ENCODE measurements at places on chromosomes 4 and X.

DNA sequence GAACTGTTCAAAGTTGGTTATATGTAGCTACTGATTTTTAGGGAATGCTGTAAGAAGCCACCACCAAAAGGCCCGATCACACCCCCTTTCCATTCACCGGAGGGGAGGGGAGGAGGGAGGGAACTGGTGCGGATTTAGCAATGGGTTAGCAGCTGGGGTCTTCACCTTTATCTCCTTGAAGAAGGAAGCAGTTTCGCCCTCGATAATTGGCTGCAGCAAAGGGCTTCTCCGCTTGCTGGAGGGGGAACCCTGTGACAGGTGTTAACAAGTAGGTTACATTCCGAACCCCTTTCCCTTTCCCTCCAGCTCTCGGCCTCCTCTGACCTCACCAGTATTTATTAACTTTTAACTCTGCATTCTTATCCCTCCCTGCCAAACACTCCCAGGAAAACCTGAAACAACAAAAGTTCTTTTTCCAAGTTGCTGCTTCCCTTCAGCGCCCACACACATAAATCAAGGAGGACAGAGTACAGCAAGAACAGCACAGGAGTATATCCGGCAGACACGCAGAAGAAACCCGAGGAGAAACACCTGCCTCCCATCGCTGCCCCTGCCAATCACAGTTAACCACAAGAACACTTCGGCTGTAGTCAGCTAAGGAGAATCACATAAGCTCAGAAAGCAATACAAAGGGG is 39.8 kb upstream of the NAP1L5 start:
- DNase-seq = no peak

DNA sequence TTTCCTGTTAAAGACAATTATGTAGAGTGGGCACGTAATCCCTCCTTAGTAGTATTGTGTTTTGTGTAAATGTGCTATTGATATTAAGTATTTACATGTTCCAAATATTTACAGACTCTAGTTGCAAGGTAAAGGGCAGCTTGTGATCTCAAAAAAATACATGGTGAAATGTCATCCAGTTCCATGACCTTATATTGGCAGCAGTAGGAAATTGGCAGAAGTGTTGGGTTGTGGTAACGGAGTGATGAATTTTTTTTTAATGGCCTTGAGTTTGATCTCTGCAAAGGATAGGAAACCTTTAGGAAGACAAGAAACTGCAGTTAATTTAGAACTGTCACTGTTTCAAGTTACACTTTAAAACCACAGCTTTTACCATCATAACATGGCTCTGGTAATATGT is 74.3 kb downstream of the NPNT start:
- no peak for DNase-seq

DNA sequence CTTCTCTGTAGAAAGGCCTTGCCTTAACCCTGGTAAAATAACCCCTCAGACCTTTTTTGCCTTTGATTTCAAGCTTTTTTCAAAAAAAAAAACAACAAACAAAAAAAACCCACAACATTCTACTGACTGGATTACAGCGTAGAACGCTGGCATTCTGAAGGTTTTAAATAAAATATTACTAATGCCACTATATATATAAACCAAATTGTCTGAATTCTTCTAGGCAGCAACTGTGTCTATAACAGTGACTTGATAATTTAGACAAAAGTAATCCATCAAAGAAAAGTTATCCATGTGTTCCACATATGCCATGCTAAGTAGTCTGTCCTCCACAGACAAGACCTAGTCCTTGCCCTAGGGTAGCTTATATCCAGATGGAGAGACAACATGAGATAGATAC is 33.6 kb upstream of the CXCL8 start:
- DNase-seq = no peak

DNA sequence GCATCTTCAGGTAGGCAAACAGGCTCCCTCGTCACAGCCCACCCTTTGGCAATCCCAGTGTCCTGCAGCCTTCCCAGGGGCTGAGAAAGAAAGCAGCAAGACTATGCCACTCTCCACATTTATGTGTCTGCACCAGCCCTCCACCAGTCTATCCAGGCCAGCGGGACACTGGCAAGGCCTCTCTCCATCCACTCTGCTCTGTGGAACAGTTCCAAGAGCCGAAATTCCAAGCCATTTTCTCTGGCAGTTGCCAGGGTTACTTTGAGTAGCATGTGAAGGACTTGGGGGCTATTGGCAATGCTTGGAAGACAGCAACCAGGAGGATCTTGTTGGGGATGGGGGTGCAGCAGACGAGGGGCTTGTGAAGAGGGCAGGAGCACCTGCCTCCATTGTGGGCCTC is 52.1 kb downstream of the TSC22D3 start:
- no peak for DNase-seq

DNA sequence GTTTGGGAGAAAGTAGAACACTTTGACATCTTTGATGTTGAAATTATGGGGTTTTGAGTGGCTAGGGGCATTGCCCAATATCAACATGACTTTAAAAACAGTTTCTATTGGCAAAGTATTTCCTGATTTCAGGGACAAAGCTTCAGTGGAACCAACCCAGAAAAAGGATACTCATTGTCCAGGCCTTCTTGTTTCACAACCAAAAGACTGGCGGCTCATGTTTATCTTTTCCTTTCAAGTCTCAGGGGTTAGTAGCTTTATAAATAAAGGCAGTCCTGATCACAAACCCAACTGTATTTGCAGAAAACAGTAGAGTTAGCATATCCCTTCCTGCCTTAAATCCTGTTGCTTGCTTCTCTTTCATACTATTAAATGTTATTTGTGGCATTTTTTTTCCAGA is 119.1 kb downstream of the SLITRK2 start:
- DNase-seq = no peak

GRCh38 chrX:133783274-133783673 is 202.1 kb downstream of the GPC3 start:
- DNase-seq = no peak

GRCh38 chr4:140485939-140486338 is 12.2 kb downstream of the MGAT4D start:
- no peak for DNase-seq

GRCh38 chr4:66923081-66923865 is 622.0 kb downstream of the CENPC start:
- no peak for DNase-seq
